AG04450 (cell line): ENCODE measurements at places on chromosomes 2 and 18. TPM values are rescaled to one million over a fixed set of nuclear protein-coding genes. Genes with fewer than 3 reads are reported as not detected.

The BOK gene
- 18.6 and 28.0 TPM in 2 replicates for polyA plus RNA-seq

The ASB18 gene
- not detected in 2 replicates for polyA plus RNA-seq

The GREB1 gene
- 0.12 and 0.17 TPM in 2 replicates for polyA plus RNA-seq

The MSH2 gene
- polyA plus RNA-seq, result 12.6 and 18.4 TPM in 2 replicates

The HSBP1L1 gene
- 15.8 and 19.4 TPM in 2 replicates for polyA plus RNA-seq
